ENCODE measurements at places on chromosomes 1 and 21.

- no peak for DNase-seq
Observed at GRCh38 chr1:174153085-174153824, 6.1 kb upstream of the RABGAP1L start.

DNA sequence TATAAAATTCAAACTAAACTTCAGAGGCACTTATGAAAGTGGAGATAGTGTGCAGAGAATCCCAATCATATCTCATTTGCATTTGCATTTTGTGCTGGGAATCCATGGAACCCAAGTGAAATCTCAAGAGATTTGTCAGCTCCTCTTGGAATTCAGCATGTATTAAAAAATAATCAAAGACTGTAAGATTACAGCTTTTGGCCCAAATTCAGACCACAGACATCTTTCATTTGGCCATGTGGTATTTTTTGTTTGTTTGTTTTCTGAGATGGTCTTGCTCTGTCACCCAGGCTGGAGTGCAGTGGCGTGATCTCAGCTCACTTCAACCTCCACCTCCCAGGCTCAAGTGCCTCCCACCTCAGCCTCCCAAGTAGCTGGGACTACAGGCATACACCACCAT is 3.8 kb upstream of the CACYBP start:
- no peak for DNase-seq

- no peak for DNase-seq
Observed at GRCh38 chr21:45862543-45863207, 118.9 kb upstream of the COL6A1 start.

- no peak for DNase-seq
Observed at GRCh38 chr21:45207839-45208626, 79.7 kb downstream of the POFUT2 start.

DNA sequence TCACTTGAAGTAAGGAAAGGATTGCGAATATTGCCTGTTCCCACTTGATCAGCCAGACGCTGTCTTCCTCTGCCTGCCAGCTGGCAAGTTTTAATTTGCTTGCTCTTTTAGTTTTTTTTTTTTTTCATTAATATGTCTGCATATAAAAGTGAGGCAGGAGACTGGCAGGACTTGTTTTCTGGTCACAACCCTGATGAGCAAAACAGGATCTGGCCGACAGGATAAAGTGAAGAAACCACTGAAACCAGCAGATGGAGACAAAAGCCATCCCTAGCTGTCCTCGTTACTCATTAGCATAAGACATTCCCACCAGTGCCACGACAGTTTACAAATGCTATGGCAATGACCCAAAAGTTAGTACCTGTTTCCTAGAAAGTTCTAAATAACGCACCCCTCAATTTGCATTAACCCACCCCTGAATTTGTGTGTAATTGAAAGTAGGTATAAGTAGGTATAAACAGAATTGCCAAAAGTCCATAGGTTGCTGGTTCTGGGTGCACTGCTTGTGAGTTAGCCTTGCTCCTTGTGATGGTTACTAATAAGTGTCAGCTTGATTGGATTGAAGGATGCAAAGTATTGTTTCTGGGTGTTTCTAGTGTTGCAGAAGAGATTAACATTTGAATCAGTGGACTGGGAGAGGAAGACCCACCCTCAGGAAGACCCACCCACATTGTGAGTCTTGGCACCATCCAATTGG is 60.8 kb downstream of the ZNF684 start:
- DNase-seq = no peak

DNA sequence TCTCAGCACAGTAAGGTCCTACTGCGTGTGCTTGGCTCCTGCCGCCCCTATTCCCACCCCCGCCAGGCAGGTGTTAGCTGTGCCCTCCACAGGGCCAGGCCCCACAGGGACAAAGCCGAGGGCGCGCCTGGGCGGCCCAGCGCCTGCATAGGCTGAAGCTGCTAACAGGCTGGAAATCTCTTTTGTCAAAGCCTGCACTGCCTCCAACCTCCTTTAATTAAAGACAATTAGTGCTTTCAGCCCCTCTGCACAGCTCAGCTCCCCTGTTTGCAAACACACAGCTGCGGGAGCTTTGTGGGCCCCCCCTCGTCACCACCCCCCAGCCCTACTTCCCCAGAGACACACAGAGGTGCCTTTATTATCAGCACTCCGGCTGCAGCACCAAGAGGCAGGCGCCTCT is 95.9 kb downstream of the EPHB2 start:
- DNase-seq = no peak

Data from posterior cingulate gyrus (tissue), 11 donors.